Spinal cord (tissue), 10 donors: ENCODE measurements at places on chromosomes 4 and X.
A peak's percentile ranks its signal among the peaks of the same experiment; 100 is the strongest.

- DNase-seq: no peak
Measured at GRCh38 chr4:89267846-89268245, 39.8 kb downstream of the GPRIN3 start.

DNA sequence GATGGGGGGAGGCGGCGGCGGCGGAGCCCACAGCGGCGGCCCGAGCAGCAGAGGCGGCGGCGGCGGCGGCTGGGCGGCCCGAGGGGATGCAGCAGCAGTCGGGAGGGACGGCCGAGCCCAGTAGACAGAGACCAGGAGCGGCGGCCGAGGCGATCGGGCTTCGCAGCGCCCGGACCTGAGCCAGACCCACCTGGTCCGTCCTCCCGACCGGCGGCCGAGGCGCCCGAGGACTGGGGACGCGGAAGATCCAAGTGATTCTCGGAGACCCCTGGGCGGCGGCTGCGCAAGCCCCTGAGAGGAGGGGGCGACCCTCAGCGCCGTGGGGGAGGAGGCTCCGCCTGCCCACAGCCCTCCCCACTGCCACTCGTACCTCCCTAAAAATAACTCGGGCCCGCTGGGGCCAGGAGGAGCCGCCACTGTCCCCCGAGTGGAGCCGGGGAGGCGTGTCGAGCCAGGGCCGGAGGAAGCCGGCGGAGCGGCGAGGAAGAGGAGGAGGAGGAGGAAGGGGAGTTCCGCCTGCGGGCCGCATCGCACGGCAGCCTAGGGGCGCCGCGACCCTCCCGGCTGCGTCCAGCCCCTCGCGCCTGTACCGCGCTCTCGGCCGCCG, 608 bp downstream of the RAPGEF2 start:
- DNase-seq: peak; percentile 33

- peak; percentile 21 for DNase-seq
Measured at GRCh38 chr4:10157478-10158332, 41.1 kb upstream of the WDR1 start.

DNA sequence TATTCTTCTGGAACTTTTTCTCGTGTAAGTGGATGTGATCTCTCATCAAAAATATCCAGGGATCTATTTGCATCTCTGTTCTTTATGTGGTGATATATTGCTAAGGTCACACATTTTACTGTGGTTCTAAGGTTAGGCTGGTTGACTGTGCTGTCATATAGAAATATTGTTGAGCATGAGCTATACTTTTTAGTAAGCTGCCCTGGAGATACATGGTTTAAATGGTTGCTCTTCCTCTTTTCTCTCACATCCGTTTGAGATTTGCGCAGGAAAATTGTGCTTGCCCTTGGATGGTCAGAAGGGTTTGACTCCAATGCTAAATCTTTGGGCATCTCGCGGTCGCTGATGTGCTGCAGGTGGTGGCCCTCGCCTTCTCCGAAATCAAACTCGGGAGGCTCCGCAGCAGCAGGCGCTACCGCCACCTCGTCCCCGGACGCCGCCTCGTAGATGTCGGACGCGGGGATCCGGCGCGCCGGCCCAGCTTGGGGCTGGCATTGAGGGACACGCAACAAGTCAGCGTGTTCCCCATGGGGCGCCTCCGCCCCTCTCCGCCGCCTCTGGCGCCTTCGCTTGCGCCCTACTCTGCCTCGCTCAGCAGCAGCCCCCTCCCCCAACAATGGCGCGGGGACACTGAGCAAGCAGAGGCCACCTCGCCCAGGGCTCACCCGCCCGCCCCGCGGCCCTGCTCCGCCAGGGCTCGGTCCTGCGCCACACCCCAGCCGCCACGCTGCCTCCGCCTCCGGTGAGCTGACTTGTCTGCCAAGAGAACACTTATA, 154.5 kb downstream of the MSN start:
- peak; percentile 10 for DNase-seq

- DNase-seq: no peak
Measured at GRCh38 chrX:126164689-126165400, 1.2 kb downstream of the DCAF12L2 start.

DNA sequence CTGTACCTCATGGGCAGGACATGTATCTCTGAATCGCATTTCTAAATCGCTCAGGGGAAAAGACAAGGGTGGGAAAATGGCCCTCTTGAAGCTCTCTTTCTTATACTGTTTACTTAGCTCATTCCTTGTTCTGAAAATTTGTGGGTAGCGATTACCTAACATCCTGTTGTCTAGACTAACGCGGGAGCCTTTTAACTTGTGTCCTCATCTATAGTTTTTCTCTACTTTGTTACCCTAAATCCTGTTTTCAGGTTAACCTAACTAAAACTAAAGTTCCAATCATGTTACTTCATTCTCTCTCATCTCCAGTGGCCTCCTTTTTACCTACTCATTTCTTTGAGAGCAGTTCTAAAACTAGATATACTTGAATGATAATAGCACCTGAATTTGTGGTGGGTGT, 45.0 kb downstream of the SNX25 start:
- DNase-seq: no peak

GRCh38 chrX:153521034-153521433, 3.6 kb downstream of the ATP2B3 start:
- no peak for DNase-seq

- DNase-seq: no peak
Measured at GRCh38 chr4:142278663-142279062, 567.4 kb downstream of the INPP4B start.

DNA sequence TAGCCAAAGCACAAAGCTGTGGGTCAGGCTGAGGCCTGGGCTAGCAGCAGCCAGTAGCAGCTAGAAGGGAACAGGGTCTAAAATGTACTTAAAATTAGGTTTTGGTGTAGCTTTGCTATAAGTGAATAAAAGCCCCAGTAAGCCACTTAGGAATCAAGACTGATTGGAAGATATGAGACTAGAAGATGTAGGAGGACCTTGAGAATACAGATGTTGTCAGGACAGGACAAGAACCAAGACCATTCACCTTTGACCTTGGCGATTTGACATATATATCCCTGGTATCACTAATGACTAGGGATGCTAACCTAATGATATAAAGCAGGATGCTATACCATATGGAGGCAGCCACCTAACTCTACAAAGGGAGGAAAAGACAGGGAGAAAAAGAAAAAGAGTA, 238.1 kb downstream of the FBXO8 start:
- DNase-seq: no peak

DNA sequence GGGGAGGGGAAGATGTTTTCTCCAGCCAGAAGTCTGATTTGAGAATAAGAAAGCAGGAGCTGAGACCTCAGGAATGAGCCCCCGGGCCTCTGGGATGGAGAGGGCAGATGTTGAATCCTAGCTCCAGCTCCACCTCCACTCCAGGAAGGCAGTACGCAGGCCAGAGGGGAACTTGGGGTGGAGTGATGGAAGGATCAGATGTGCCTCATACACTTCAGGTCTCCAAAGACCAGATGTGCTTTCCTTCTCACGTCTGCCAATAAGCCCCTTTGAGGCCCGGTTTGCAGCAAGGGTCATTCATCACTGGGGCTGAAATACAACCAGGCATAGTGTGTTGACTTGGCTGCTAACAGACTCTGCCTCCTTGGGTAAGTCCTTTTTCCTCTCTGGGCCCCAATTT, 28.1 kb downstream of the STARD8 start:
- no peak for DNase-seq

DNA sequence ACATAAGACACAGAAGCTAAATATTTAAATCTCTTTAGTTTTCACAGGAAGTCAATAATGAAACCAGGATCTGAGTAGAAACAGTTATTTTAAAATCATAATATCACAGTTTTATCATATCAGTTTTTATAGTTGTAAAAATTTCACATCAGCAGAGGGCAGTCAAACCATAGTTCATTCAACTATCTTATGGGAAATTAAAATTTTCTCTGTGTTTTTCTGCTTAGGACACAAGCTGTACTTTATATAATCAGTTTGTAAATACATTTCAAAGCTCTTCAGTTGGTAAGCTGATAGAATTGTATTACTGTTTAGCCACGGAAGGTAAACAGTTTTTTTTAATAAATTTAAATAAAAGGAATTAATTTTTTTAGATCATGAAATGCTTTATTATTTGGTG, 204.8 kb upstream of the NUDT6 start:
- no peak for DNase-seq

- no peak for DNase-seq
Measured at GRCh38 chr4:110989125-110989524, 366.2 kb upstream of the PITX2 start.

- no peak for DNase-seq
Measured at GRCh38 chr4:185716577-185717376, 95.2 kb downstream of the SORBS2 start.

GRCh38 chr4:25088093-25088952, 57.6 kb upstream of the LGI2 start:
- DNase-seq: no peak

- DNase-seq: no peak
Measured at GRCh38 chrX:150049647-150050046, 111.4 kb upstream of the EOLA2 start.

DNA sequence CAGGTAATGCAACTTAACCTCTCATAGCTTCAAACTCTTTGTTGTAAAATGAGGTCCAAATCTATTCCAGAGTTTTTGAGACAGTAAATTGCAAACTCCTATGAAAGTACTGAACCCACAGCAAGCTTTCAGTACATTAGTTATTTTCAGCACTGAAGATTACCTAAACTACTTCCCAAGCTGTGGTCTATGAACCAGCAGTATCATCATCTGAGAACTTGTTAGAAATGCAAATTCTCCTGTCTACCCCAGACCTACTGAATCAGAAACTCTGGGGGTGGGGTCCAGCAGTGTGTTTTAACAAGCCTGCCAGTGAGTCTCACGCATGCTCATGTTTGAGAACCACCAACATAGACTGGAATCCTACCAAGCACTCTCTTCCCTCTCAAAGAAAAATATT, 5.7 kb upstream of the CASP6 start:
- no peak for DNase-seq
